EH (cell line): ENCODE measurements at places on chromosomes 5 and 9.

- DNase-seq, result no peak
These were observed 64.7 kb downstream of the MEF2C start for GRCh38 chr5:88818296-88818695.

GRCh38 chr9:70260007-70260443 is 1.2 kb downstream of the SMC5 start:
- DNase-seq, result no peak

GRCh38 chr9:89466451-89467277 is 31.2 kb downstream of the SEMA4D start:
- DNase-seq, result no peak

- no peak for DNase-seq
These were observed 264.6 kb upstream of the CLINT1 start for GRCh38 chr5:158123595-158123994.

- DNase-seq, result no peak
These were observed 18.8 kb downstream of the FUBP3 start for GRCh38 chr9:130598188-130598587.

GRCh38 chr9:18726546-18726945 is 252.6 kb downstream of the ADAMTSL1 start:
- DNase-seq, result peak; percentile 78

- no peak for DNase-seq
These were observed 140.9 kb downstream of the ZNF608 start for GRCh38 chr5:124605541-124605940.

DNA sequence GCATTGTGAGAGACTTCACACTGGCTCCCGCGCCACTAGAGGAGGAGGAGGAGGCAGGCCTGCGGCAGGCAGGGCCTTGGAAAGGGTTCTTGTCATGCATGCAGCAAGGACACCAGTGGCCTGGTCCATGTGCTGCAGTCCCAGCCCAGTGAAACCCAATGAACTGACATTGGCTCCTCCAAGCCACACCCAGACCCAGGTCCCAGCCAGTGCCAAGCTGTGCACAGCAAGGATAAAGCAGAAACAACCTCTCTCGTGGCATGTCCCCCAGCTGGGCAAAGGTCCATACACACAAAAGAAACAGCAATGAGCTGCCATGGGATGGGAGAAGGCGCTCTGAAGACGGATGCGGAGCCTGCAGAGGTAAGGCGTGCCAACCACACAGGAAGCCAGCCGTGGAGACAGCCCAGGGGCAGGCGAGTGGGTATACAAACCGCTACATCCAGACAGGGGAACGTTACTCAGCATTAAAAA is 89.2 kb downstream of the SEMA4D start:
- DNase-seq, result no peak
